ENCODE measurements at places on chromosomes 2 and 18.

GRCh38 chr2:24899361-24899910, 20.6 kb downstream of the ADCY3 start:
- no peak for DNase-seq

GRCh38 chr2:148067801-148068200, 46.9 kb downstream of the MBD5 start:
- DNase-seq = no peak

- no peak for DNase-seq
Measured at GRCh38 chr2:182404092-182404491, 22.7 kb downstream of the PDE1A start.

DNA sequence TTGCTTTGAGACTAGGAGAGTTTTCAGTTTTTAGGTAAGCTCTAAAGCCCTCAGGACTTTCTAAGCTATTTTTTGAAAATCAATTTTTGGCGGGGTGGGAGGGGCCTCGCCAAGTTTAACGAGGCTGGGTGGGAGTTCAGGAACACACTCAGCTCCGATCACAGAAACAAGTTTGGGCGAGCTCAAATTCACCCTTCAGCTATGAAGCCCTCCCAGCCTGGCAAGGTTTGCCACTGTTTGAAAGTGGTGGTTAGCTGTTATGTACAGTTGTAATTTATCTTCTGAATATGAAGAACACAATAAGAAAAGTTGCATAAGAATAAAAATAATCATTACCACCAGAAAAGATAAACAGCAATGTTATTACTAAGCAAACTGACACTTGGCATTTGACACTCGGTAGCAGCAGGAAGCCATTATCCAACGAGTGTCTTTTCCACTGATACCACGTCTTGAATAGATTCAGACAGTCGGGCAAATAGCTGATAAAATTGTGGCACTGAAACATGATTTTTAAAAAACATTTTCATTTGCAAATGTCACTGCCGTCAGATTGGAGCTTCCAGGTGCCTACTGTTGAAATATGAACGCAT, 59.8 kb downstream of the KCTD1 start:
- no peak for DNase-seq
